PC-3 (cell line): ENCODE measurements at places on chromosomes 16 and 17. TPM values are rescaled to one million over a fixed set of nuclear protein-coding genes. Genes with fewer than 3 reads are reported as not detected.

PRSS33 gene
- 0.11 TPM in 1 of 2 replicates, not detected in the other for total RNA-seq

DNA sequence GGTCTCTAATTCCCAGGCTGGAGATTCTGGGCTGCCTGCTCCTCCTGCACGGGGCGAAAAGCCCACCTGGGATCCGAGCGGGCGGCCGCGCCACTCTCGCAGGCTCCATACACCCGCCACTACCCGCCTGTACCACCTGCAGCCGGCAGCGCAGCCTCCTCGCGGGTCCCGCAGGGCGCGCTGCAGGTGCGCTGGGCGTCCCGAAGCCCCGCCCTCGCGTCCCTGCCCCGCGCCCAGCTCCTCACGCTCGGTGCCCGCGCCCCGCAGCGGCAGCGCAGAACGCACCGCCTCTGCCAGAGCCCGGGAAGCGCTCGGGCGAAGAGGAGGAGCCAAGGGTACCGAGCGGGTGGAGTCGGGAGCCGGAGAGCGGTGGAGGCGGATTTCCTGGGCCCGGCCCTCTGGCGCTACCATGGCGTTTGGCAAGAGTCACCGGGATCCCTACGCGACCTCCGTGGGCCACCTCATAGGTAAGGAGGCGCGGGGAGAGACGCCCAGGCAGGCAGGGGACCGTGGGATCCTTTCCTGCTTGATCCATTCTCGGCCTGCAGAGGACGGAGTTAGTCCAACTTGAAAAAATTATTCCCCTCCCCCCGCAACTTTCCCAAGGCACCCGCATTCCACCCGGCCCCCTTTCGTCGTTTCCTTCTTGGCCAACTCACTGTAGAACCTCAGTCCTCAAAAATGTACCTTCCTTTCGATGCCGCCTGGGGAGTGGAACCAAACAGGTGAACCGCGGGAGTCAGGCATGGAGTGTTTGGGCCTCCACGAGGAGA lies at the start of gene TOM1L1:
Gene TOM1L1, plus strand, starts transcription at position 396 of the 773 bp plus-strand sequence. Its CDS starts 14 bp downstream, at position 410.
- DNase-seq, result peak; percentile 96

GRCh38 chr16:19167710-19168370 lies at the start of gene SYT17:
Gene SYT17, plus strand, starts transcription at chr16:19168240. Its CDS starts 407 bp downstream, at chr16:19168647.
- peak; percentile 79 for DNase-seq

GRCh38 chr16:56710181-56710737 lies 19.7 kb upstream of the NUP93 start:
- no peak for DNase-seq

DNA sequence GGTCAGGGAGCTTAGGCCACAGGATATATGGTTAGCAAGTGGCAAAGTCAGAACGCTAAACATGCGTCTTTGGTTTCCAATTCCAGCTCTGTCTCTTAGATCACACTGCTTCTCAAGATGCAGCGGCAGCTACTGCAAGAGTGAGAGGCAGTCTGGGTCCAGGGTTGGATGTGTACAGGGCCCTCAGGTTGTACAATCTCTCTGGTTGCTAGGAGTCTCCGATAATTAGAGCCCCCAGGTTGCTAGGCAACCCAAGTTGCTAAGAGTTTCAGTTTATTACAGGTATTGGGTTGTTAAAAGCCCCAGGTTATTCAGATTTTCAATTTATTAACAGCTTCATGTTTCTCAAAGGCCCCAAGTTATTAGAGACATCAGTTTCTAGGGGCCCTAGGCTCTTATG lies 15.5 kb upstream of the SPACA3 start:
- no peak for DNase-seq

DNA sequence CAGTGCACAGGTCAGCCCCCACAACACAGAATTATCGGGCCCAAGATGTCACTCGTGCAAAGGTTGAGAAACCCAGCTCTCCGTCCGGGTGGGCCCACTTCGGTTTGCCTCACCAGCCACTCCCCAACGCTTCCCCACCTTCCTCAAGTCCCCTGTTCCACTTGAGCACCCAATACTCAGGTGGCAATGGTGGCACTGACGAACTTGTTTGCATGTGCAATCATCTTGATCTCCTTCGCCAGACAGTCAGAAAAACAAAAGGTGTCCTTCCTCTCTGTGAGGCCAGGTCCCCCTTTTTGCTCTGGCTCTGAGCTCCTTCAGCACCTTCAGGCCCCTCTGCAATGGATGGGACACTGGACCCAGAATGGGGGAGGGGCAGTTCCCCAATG lies 3.7 kb downstream of the GGA2 start:
- DNase-seq, result no peak

GRCh38 chr17:32494621-32495358 lies 8.0 kb downstream of the CDK5R1 start:
- DNase-seq, result no peak

SYCE1L gene
- total RNA-seq, result 0.46 and 1.7 TPM in 2 replicates

DNA sequence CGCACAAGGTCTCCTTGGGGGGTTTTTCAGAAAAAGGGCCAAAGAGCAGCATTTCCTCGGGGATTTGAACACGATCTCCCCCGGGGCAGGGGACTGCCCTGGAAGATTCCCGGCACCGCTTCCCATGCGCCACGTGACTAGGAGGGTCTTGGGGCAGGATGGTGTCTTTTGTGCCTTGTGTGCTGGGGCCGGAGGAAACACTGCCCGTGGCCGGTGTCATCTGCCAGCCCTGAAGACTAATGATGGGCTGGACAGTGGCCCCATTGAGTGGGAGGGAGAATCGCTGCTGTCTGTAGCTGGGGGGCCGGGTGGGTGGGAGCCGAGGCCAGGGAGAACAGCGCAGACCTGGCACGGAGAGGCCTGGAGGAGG lies 315.1 kb downstream of the SEC14L1 start:
- no peak for DNase-seq

TAT gene
- not detected in 2 replicates for total RNA-seq

GRCh38 chr17:16329519-16330271 lies 23.6 kb downstream of the CENPV start:
- peak; percentile 87 for DNase-seq

DNA sequence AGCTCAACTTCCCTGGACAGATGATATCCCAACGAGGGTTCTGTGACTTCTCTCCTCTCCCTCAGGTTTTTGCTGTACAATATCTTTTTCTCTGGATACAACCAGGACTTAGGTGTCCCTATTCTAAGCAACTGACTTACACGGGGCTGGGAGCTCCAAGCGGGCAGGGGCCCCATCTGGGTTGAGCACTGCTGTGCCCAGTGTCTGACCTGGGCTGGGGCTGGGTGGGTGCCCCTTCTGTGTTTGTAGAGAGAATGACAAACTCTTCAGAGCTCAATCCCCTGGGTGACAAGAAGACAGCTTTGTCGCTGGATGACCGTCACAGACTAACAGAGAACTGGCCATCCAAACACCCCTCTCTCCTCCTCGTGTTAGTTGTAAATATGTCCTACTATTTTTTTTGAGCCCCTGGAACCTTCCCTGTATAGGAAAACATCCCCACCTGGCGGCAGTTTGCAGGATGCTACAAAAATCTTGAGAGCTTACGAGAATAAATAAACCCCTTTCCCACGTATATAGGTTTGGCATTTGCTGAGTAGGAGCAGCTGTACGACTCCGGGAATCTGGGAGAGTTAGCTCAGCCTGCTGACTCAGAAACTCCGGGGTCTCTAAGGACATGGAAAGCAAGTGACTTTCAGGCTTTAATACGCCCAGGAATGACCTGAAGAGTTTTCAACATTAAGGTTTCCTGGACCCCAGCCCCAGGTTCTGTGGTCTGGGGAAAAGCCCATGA lies 23.7 kb upstream of the RCVRN start:
- DNase-seq, result peak; percentile 82

GRCh38 chr16:67399749-67400704 lies 6.7 kb upstream of the TPPP3 start:
- no peak for DNase-seq

FBXW10 gene
- 0.15 TPM in 1 of 2 replicates, not detected in the other for total RNA-seq

DNA sequence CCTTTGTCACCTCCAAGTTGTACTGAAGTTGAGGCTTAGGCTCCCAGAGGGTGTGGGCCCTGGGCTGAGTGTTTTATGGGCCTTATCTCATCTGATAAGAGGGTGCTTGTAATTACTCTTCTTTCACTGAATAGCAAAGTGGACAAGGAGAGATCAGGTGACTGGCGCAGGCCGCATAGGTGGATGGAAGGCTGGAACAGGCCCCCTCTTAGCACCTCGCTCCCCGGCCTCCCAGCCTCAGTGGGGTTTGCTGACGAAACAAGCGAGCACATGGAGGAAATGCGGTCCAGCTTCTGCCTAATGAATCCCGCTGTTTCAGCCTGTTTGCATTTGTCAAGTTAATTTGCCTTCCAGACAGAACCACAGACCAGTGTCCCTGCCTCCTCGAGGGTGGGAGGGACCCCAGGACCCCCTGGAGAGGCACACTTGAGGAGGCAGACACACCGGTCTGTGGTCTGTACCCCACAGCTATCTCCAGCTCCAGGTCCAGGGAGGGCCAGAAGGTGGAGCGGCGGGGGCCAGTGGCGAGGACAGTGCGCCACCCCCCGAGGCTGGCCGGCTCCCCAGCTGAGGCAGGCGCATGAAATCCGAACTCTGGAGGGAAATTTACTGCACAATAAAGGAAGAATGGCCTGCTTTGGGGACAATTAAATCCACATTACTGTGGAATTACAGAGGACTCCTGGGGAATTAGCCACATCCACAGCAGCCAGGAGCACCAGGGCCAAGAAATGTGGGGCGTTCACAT lies 123.4 kb downstream of the NTN1 start:
- no peak for DNase-seq

GRCh38 chr16:81397879-81398520 lies 46.6 kb upstream of the CMIP start:
- DNase-seq, result no peak

DNA sequence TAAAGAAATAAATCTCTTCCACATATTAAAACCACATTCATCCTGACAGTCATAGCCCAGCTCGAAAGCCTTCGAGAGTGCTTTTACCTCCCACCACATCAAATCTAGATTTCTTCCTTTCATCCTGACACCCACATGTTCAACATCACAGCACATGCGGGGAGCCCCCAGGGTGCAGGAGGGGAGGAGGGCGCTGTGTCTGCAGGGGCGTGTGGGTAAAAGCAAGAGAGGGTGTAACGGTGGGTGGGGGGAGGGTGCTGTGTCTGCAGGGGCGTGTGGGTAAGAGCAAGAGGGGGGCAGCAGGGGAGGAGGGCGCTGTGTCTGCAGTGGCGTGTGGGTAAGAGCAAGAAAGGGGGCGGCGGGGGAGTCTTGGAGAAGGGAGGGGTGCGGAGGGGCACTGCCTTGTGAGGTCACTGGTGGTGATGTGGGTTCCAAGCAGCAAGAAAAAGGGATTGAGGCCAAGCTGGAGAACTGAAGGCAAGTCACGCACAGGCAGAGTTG lies 34.7 kb downstream of the ADCY9 start:
- DNase-seq, result no peak

ACSM2A gene
- not detected in 2 replicates for total RNA-seq

GRCh38 chr16:55955424-55955823 lies 80.3 kb upstream of the CES5A start:
- DNase-seq, result no peak

- peak; percentile 67 for DNase-seq
These were observed 70.2 kb downstream of the SPAG9 start for GRCh38 chr17:51050291-51051033.

CCL8 gene
- total RNA-seq, result not detected in 2 replicates

PNPO gene
- 49.8 and 57.5 TPM in 2 replicates for total RNA-seq

GRCh38 chr16:85173981-85174751 lies 61.9 kb upstream of the CIBAR2 start:
- peak; percentile 91 for DNase-seq

TRPV3 gene
- 3.6 and 4.8 TPM in 2 replicates for total RNA-seq

DNA sequence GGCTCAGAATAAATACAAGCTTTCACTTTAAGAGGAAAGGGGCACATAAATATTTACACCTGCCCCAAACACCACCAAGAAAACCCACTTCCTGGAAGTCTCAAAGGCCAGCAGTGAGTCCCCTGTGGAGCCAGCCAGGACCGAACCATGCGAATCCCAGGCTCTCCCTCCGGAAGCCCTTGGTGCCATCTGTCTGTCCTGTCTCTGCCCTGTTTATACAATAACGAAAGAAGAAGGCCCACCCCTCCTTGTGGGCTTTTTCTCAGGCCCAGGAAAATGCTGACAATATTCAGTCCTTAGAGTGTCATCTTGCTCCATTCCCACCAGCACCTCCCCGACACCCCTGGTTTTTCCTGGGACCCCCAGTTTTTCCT lies 3.6 kb upstream of the SLC6A4 start:
- DNase-seq, result no peak

ADCY9 gene
- 6.2 and 9.9 TPM in 2 replicates for total RNA-seq

- no peak for DNase-seq
These were observed 402.2 kb downstream of the XYLT1 start for GRCh38 chr16:17068524-17068923.

DNA sequence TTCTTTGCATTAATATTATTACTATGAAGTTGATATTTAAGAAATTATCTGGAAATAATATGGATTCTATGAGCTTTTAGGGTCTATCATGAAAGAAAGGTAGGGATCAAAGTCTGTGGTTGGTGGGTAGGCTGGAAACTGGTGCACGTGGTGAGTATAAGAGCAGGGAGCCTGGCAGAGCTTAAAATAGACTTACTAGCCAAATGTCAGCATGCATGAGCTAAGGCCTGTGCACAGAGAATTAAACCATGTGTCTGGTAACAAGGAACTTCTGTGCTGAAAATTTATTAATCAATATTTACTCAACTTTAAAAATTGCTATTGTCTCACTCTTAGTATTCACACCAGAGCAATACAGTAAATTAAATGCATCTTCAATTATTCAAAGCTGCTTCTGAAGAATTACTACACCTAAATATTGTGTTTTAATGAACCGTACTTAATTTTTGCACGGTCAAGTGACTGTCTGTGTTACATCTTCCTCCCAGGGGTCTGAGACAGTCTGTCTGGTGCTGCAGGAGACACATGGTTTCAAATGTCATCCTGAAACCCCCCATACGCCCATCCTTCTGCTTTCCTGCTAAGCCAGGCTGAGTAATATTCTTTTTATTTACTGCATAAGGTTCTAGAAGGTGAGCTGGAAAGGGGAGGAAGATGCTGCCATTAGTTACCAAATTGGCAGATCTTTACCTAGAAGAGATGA lies 161.0 kb upstream of the NLRP1 start:
- no peak for DNase-seq

GRCh38 chr16:58938811-58939210 lies 204.7 kb upstream of the GOT2 start:
- no peak for DNase-seq

DNA sequence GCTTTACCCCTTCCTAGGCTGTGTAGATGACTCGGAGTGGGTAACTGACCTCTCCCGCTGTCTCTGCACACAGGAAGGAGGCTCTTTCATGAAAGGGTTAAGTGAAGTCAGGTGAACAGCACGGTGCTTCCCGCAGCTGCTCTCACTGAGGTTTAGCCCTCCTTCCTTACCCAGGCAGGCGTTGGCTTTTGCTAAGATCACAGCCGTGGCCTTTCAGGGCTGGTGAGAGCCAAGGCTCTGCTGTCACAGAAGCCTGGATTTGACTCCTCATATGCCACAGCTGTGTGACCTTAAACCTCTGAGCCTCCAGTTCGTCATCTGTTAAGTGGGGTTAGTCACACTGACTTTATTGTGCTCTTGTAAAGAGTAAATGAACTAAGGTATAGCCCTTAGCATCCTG lies 90.9 kb upstream of the PLCG2 start:
- peak; percentile 31 for DNase-seq

PIGL gene
- 37.4 and 58.3 TPM in 2 replicates for total RNA-seq

- DNase-seq, result no peak
These were observed 7.3 kb downstream of the AMZ2 start for GRCh38 chr17:68255151-68255550.
